Type B pancreatic cell (in vitro differentiated cells): ENCODE measurements at places on chromosomes 1 and 21. TPM values are rescaled to one million over a fixed set of nuclear protein-coding genes. Genes with fewer than 3 reads are reported as not detected.

DNA sequence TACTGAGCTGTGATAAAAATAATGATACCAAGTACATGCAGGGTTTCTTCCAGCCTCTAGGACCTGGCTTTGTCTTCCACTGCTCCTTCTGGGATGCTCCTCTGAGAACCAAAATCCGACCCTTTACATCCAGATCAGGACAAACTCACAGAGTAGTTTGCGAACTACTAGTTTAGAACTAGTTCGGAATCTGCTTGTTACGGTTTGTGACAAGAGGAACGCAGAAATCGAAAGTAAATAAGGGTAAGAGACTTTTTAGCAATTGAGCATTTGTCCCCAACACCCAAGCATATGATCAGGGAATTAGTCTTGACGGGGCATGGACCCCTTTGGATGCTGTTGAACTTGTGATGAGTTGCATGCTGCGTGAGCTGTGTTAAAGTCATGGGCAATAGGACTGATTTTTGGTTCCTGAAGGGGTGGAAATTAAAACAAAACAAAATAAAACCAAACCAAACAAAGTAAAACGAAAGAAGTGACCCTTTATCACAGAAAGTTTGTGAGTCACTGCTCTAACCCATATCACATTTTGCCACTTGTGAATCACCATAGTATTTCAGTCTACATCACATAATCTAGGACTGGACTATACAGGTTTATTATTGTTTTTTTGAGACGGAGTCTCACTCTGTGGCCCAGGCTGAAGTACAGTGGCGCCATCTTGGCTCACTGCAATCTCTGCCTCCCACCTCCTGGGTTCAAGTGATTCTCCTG is 35.7 kb upstream of the ERRFI1 start:
- no peak for DNase-seq

DNA sequence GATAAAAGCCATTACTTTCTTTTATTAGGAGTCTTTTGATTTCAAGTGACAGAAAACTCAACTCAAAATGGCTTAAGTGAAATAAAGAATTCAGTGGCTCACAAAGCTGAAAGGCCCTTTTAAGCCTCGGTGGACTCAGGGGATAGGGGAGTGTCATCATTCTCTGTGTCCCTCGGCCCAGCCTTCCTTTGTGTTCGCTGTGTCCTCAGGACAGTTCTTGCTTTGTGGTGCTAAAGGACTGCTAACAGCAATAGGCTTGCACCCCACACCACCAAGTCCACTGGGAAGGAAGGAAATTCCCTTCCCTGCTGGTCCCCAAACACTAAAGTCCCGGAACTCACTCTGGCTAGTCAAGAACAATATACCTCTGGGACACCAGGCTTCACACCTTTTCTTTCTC is 129.2 kb downstream of the NTPCR start:
- DNase-seq = no peak

- DNase-seq = peak; percentile 71
Observed at GRCh38 chr1:182781841-182782586, 7.6 kb upstream of the NPL start.

The WDR64 gene
- total RNA-seq = not detected in 2 replicates
